Kasumi-1 (cell line): ENCODE measurements at places on chromosomes 4 and X.

GRCh38 chr4:123892368-123892976 lies 495.9 kb downstream of the SPRY1 start:
- DNase-seq: no peak

GRCh38 chrX:106898462-106898861 lies 4.7 kb downstream of the RIPPLY1 start:
- DNase-seq: peak; percentile 39

GRCh38 chr4:167943872-167944505 lies 148.3 kb upstream of the ANXA10 start:
- no peak for DNase-seq

- peak; percentile 22 for DNase-seq
Measured at GRCh38 chrX:24231131-24231540, 81.6 kb downstream of the ZFX start.

DNA sequence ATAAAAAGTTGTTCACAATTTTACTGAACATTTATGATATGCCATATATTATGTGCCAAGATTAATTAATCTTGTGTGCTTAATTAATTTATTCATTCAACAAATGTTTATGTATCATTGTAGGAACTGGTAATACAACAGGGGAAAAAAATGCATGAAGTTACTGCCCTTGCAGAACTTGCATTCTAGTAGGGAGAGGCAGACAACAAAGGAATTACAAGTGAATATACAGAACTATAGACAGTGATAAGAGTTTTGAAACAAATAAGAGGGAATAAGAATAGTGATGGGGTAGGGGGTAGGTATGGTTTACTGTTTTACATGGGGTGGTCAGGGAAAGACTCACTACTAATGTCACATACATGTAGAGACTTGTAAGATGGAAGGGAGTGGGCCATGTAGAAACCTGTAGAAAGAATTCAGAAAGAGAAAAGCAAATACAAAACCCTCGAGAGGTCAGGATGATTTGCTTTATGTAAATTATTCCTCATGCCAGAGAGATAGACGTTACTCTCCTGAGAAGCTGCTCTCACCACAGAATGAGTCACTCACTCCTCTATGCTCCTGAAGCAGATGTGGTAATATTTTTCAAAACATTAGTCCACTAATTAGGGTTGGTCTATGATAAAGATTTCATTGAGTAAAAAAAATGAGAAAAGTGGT lies 855.0 kb upstream of the GRID2 start:
- peak; percentile 79 for DNase-seq

GRCh38 chr4:147550626-147551246 lies 66.5 kb upstream of the TMEM184C start:
- DNase-seq: no peak

DNA sequence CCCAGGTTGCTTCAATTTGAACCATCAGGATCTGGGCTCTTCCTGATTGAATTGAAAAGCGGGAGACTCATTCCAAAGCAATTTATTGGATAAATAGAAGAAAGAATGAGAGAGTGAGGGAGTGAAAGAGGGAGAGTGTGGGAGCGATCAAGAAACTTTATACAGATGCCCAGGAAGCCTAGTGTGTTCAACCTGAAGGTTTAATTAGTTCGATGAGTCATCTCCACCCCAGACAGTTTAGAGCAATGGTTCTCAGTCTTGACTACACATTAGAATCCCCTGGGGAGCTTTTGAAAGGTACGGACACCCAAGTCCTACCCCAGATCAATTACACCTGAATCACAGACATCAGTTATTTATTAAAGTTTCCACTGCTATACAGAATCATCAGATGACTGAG lies 61.5 kb downstream of the GEMIN8 start:
- no peak for DNase-seq

GRCh38 chr4:122539861-122540465 lies 80.9 kb downstream of the IL21 start:
- peak; percentile 48 for DNase-seq

DNA sequence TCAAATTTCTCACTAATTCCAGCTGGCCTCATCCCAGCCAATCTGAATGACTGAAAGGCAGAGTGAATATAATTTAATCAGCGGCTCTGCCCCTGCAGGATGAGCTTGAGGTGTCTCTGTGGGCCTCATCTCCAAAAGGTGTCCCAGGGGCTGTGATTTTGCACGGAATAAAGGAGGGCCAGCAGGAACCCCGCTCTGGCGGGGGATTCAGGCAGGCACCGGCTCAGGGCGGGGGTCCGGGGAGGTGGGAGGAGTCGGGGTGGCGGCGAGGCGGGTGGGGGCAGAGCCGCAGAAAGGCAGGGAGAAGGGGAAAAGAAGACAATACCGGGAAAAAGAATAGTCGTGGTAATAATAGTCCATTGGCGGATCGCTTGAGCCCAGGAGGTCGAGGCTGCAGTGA lies 16.0 kb upstream of the ERCC6L start:
- DNase-seq: no peak

DNA sequence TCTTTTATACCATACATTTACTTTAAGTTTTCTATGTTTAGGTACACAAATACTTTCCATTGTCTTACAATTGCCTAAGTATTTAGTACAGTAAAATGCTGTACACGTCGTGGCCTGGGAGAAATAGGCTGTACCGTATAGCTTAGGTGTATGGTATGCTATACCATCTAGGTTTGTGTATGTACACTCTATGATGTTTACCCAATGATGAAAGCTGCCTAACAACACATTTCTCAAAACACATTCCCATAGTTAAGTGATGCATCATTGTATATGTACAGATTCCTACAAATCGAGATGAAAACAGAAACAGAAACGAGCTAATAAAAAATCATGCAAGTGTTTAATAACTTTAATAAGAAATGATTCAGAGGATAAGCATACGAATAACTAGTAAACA lies 51.6 kb downstream of the SPANXA2 start:
- DNase-seq: no peak

DNA sequence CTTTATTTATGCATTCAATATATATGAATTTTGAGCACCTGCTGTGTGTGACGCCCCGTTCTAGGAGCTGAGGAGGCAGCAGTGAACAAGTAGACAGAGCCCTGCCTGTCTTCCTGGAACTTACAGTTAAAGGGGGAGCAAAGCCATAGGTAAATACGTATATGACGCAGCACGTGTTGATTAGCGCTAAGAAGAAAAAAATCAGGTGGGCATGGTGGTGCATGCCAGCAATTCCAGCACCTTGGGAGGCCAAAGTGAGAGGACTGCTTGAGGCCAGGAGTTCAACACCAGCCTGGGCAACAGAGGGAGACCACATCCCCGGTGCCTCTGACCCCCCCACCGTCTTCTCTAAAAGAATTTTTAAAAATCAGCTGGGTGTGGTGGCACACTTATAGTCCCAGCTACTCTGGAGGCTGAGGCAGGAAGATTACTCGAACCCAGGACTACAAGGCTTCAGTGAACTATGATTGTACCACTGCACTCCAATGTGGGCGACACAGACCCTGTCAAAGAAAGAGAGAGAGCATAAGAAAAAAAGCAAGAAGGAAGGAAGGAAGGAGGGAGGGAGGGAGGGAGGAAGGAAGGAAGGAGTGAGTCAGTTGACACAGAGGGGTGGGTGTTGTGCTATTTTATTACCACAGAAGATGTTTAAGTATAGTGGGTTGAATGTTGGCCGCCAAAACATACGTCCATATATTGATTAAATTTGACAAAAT lies 5.4 kb upstream of the KIAA0232 start:
- DNase-seq: peak; percentile 34

- peak; percentile 78 for DNase-seq
Measured at GRCh38 chr4:86935853-86936733, 1.3 kb downstream of the AFF1 start.

DNA sequence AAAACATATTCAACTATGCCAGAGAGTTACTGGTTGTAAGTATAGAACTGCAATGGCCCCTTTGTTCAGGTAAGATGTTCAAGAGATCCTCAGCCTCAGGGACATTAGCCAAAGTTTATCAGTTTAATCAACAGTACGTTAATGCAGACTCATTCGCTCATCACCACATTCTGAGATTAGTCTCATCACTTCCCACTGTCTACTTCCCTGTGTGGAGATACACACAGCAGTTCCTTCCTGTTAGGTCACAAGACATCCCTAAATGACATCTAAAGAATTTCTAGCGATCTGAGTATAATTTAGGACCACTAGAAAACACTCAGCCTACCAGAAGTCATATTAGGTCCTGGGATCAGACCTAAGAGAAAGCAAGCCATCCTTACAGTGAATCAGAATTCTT lies 10.4 kb downstream of the SLC10A7 start:
- peak; percentile 6 for DNase-seq

DNA sequence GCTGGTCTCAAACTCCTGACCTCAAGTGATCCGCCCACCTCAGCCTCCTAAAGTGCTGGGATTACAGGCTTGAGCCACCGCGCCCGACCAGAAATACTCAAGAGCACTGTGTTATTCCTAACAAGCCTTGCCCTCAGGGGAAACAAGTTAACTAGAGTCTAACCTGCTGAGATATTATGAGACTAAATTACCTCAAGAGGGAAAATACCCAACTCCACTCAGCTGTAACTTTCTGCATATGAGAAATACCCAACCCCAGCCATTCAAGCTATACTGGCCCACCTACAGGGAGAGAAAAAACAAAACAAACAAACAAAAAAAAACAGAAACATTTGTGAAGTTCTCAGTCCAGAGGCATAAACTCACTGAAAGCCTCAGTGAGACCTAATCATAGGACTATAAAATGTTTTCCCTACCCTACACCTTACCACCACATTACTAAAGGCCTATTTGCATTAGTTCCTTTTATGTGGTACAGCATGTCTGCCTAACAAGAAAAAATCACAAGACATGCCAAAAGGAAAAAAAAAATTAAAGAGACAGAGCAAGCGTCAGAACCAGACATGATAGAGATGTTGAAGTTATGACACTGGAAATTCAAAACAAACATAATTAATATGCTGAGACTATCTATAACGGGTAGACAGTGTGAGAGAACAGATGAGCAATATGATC lies 876.0 kb downstream of the FSTL5 start:
- DNase-seq: no peak

GRCh38 chrX:13495232-13495631 lies 74.2 kb upstream of the EGFL6 start:
- no peak for DNase-seq

GRCh38 chrX:71302461-71303213 lies 1.1 kb downstream of the ITGB1BP2 start:
- peak; percentile 43 for DNase-seq

- DNase-seq: no peak
Measured at GRCh38 chr4:107220976-107221375, 184.9 kb upstream of the DKK2 start.

- DNase-seq: no peak
Measured at GRCh38 chr4:83922402-83922801, 386.5 kb downstream of the GPAT3 start.

GRCh38 chrX:57573754-57574153 lies 18.1 kb upstream of the ZXDB start:
- DNase-seq: peak; percentile 56

- peak; percentile 24 for DNase-seq
Measured at GRCh38 chrX:12814420-12814819, 23.2 kb downstream of the PRPS2 start.

DNA sequence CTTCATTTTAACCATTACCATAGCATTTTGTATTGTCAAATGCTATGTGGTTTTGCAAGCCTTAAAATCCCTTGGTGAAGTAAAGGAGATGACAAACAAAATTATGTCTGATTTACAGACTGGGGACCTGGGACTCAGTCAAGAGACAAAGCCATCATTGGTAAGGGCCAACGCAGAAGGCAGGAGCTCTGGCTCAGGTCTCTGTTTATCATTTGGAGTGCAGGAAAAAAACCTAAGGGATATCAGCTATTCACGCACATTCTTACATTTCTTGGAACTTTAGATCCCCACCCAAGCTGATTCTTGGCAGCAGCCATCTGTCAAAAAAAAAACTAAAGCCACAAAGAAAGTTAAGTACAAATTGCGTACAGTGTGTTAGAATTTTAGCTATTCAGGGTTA lies 731.9 kb downstream of the STPG2 start:
- DNase-seq: no peak

- peak; percentile 14 for DNase-seq
Measured at GRCh38 chrX:50913520-50913919, 3.0 kb downstream of the BMP15 start.

GRCh38 chr4:82192017-82192673 lies 181.6 kb downstream of the HNRNPD start:
- DNase-seq: no peak

GRCh38 chrX:46642145-46642544 lies 68.6 kb downstream of the CHST7 start:
- peak; percentile 20 for DNase-seq

DNA sequence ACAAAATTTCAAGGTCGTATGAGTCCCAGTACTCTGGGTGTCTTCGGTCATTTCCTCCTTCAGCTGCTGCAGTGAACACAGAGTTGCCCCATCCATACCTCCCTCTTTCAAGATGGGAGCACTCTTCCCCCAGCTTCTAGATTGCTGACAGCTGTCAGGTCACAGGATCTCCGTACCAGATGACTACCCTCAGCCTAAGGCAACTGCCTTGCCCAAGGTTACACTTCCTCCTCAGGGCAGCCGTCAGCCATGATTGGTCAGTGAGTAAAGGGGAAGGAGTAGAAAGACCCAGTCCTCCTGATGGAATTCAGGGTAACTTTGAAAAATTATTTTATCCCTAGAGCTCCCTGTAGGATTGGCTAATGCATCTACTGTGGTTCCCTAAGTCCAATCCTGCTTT lies 81.6 kb downstream of the NAF1 start:
- DNase-seq: no peak

DNA sequence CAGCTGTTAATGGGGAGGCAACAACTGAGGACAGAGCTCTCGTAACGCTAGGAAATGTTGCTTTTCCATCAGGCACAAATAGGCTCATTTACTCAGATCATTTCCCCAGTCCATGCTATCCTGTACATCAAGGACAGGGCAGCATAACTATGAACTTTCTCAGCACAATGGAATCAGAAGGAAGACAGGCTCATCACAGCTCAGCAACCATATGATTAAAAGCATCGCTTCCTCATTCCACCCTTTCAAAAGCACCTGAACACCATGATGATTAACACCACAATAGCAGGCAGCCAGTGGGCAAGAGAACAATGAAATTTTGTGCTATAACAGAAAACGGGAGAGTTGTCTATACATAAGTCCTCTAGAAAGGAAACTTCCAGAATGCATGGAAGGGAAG lies 297.8 kb downstream of the ZNF674 start:
- no peak for DNase-seq

GRCh38 chr4:159041054-159042034 lies 61.5 kb upstream of the RAPGEF2 start:
- no peak for DNase-seq

- no peak for DNase-seq
Measured at GRCh38 chrX:36950495-36951253, 57.5 kb upstream of the FAM47C start.

DNA sequence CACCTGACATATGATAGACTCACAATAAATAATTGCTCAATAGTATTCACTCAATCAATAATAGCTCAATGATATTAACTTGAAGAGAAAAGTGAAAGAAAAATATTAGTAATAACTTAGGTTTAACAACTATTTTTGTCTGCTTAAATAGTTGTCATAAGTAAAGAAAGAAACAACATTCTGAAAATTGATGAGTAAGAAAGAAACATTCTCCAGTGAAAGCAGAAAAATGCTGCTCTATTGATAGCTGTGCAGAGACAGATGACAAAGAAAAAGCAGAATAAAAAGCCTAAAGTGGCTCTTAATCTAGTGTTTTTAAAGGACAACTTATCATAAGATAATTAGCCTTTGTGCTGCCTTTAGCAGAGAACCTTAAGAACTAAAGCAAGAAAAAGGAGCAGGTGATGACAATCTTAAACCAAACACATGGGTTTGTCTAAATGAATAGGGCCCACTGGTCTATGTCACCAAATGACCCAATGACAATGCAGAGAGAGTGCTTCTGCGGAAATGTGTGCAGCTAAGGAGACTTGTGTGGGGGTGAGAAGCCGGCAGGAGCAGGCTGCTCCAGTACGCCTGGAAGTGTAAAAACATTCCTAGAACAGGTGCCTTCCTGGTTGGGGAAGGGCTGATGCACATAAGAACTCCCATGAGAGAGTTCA lies 13.2 kb downstream of the HS3ST1 start:
- no peak for DNase-seq
